ENCODE measurements at places on chromosomes 11 and 22.

DNA sequence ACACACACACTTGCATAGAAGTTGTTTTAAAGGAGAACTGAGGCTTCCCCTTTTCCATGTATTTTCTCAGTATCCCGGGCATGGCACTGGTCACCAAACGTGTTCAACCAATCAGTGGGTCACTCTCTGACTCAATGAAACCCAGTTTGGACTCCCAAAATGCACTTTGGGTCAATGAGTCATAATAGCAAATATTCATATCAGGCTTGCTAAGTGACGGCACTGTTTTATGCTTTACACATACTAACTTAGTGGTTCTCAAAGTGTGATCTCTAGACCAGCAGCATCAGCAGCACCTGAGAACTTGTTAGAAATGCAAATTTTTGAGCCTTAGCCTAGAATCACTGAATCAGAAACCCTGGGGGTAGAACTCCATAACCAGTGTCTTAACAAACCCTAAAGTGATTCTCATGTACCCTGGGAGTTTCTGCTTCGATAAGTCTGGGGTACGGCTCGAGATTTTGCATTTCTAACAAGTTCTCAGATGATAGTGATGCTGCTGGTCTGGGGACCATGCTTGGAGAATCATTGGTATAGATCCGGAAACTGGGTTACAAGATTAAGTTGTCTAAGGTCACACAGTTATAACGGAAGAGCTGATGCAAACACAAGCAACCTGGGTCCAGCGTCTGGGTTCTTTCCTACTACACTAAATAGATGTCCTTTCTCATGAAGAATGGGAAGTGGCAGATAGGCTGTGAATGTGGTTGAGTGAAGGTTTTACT, 35.6 kb downstream of the ETS1 start:
- DNase-seq, result no peak

DNA sequence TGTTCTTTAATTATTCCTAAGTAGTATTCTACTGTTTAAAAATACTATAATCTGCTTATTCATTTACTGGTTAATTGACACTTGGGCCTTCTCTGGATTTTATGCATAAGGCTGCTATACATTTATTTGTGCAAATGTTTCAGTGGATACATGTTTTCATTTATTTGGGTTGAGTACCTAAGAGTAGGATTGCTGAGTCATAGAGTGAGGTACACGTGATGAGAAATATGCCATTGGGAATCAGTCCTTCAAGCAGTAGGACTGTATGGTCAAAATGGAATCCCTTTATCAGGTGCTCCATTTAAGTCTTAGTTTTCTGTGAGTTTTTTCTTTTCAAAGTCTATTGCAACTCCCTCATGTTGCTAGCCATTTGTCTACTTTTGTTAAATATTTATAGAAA, 275.2 kb upstream of the SORL1-AS1 start:
- DNase-seq, result no peak

DNA sequence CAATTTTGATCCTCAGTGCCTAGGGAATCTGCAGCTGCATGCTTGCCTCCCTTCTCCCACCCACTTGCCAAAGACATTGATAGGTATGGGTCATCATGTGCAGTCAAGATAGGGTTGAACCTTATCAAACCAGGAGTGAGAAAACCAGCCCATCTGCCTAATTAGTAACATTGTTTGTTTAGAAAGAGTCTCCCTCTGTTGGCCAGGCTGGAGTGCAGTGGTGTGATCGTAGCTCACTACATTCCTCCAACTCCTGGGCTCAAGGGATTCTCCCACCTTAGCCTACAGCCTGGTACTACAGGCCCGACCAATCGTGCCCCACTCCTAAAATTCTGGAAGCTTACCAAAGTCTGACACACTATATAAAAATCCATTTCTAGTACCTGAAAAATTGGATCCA, 4.6 kb downstream of the C11orf71 start:
- DNase-seq, result no peak

- no peak for DNase-seq
Measured at GRCh38 chr11:75509020-75509720, 16.6 kb downstream of the GDPD5 start.
